ENCODE measurements at places on chromosomes 3 and 15.
A peak's percentile ranks its signal among the peaks of the same experiment; 100 is the strongest.

GRCh38 chr15:27575521-27575920 lies 523.6 kb downstream of the OCA2 start:
- DNase-seq = no peak

DNA sequence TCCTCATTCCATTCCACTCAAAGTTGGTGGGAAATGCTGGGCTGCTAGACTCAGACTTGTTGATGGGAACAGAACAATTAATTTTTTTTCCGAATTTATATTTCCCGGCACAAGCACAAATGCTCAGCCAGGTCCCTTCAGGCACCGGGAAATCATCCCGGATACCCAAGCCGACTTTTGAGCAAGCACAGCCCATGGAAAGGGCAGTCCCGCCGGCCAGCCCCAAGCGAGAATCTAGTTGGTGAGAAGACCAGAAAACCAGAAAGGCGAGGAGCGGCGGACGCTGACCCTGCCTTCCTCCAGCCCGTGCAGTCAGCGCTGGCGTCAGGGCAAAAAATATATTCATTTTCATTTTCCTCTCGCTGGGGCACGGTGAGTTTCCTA lies 763 bp upstream of the ZIC4 start:
- no peak for DNase-seq

DNA sequence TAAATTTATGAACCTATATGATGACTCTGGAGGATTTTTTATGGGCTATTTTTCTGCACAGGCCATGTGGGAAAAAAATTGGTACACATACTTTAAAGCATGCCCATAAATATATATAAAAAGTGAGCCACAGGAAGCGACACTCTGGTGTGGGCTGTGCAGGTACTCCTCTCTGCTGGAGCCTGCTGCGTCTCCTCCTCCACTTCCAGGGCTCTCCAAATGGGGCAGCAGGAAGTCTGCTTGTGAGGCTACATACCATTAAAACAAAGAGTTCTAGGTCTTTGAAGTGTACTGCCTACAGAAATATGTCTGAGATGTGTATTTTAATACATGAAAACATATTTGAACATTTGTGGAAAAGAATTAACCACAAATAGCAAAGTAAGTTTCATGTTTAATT lies 135.1 kb downstream of the CTNNB1 start:
- no peak for DNase-seq

DNA sequence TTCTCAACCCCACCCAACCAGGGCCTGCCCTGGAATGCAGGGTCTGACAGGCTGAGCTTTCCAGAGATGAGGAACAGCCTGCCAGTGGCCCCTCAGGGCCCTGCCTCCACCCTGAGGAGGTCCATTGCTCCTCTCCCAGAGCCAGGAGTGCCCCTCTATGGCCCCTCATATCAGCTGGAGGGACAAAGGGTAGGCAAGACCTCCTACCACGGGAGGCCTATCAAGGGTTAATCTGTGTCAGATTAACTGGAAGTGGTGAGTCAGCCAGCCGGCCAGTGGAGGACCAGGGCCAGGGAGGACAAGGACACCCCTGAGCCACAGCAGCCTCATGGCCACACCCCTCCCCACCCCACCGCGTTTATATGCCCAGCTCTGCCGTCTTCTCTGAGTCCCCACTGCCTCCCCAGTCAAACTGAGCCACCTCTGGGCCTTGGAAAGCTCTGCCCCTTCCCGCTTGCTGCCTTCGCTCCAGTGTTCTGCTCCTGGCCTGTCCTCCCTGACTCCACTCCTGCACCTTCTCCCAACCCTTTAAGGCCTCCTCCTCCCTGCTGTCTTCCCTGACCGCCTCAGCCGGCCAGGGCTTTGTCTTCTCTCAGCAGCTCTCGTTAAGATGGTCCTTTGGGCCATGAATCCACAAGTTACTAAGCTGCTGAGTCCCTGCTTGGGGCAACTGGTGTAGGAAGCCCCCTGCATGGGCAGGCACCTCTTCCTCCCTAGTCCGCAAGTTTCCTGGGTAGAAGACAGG lies 6.5 kb downstream of the CCDC33 start:
- DNase-seq = no peak

DNA sequence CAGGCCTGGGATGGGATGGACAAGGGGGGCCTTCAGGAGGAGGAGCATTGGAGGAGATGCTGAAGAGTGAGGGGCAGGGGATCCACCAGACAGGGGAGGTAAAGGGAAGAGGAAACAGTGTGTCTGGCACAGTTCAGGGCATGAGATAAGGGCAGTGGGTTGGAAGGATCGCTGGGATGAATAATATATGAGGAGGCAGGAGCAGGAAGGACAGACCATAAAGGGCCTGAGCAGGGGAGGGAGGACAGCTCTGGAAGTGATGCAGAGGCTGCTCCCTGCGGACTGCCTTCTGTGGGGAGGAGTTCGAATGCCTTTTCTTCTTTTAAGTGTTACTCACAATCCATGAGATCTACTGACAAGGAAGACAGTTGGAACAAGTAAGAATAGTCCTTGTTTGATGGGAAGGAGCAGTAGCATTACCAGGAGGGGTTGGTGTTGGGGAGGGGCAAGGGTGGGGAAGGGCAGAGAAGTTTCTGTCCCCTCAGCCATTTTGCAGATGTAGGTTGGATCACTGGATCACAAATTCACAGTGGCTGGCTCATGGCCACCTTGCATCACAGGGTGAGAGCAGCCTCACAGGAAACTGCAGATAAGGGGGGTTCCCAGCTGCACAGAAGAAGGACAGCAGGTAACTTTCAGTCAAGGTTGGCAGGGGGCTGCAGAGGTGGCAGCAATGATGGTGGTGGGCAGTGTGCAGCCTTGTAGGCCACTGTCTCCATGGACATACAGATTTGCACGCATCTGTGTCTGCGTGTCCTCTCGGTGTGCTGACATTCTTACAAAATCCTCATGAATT lies 91.9 kb upstream of the SNRPN start:
- DNase-seq = no peak

- DNase-seq = peak; percentile 13
Measured at GRCh38 chr3:127455541-127456450, 134.7 kb downstream of the TPRA1 start.

DNA sequence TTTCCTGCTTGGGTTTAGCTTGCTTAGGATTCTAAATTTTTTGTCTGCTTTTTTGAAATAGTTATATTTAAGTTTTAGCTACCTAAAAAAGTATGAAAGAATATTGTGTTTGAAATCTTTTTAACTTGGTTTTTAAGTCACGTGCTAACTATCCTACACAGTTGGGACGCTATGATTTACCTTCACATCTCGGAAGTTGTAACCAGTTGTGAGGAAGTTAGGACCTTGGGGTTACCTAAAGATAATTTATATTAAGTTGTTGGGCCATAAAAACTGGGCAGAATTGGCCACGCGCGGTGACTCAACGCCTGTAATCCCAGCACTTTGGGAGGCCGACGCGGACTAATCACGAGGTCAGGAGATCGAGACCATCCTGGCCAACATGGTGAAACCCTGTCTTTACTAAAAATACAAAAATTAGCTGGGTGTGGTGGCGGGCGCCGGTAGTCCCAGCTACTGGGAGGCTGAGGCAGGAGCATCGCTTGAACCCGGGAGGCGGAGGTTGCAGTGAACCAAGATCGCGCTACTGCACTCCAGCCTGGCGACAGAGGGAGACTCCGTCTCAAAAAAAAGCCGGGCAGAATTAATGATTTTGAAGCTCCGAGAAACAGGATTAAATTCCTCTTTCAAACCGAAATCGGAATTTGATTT lies 1.0 kb downstream of the ZFAND6 start:
- peak; percentile 13 for DNase-seq

DNA sequence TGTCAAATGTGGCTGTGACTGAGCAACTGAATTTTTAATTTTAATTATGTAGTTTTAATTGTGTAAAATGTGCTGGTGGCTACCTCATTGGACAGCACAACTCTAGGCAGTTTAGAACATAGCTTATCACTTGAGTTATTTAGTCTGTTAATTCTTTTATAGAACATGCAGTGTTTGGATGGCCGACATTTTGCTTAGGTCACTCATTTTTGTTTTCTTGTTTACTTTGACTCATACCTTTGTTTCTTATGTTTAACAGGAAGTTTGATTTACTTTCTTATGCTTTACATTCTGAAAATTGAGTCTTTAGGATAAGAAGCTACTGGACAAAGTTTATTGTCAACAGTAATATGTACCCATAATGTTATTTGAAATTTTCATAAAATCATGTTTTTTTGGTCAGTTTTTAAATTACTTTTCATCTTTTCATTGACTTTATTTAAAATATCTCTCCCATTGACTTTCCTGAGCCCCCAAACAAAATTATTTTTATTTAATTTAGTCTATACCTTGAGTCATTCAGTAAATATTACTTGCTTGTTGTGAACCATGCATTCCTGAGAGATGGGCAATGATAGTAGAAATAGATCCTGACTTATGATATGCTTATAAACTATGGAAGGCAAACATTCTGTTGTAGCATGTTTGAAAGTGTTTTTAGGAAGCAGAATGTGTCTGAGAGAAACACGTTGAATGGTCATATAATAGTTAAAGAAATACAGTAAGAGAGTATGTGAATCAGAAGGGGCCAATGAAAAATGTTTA lies 60.6 kb downstream of the TCF12 start:
- DNase-seq = no peak

DNA sequence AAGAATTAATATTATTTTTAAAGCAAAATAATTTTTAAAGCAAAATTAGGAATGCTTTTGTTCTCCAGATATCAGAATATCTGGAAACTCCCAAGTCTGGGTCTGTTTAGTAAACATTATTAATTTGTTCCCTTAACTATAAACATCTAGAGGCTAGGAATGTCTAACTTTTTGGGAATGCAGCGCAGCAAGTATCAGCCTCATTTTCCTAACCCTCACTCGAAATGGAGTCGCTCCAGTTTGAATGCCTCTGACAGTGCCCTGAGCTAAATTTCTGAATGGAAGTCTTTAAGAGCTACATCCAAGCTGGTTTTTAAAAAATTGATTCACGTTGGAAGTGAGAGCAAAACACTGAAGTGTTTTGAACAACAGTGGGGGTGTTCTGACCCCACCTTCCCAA lies 74.4 kb upstream of the WNT7A start:
- DNase-seq = no peak

- DNase-seq = peak; percentile 89
Measured at GRCh38 chr15:78872972-78873792, 492 bp downstream of the MORF4L1 start.

GRCh38 chr3:13686367-13687160 lies 137.6 kb downstream of the FBLN2 start:
- no peak for DNase-seq

DNA sequence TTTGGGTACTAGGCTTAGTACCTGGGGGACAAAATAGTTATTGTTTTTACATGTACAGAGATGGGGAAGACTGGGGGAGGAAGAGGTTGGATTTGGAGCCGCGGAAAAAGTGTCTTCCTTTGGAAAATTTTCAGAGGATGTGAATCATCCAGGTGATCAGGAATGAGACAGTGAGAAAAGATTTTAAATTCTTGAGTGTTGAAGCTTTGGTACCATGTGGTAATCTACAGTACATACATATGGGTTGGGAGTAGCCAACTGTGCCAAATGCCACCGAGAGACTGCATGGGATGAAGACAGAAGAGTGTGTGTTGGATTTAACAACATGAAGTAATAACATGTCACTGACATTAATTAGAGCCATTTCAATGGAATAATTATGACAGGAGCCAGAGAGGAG lies 1238.2 kb downstream of the ROBO1 start:
- DNase-seq = no peak

DNA sequence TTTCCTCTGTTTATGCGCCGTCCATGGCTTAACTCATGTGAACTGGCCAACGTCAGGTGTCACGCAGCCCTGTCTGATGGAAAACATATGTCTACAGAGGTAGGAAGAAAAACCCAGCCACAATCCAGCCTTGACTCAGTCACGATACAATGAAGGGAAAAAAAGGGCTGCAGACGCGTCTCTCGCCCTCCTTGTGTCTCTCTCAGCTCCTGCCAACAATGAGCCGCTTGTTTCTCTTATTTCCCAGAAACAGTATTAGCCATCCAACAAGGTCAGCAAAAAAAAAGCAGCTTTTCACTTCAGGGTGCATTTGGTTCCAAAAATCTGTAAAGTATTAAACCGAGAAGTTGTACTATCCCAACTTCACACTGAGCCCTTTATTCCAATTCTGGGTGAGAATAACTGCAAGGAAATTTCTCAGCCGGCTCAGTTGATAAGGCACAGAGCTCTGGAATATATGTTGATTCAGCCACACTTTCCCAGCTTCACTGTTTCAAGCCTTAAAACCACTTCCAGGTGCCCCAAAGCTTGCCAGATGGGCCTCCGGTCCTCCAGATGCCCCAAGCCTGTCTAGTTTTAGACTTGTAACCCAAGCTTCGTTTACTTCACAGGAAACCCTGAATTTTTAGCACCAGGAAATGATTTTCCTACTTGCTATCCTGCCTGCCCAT lies 79.4 kb downstream of the TM4SF4 start:
- DNase-seq = no peak

Data from stimulated activated CD8-positive, alpha-beta memory T cell treated with anti-CD3 and anti-CD28 coated beads, Interleukin-7, amount 100 ng/mL, for 4 hours (primary cell).